ENCODE measurements at places on chromosomes 16 and 17. TPM values are rescaled to one million over a fixed set of nuclear protein-coding genes. Genes with fewer than 3 reads are reported as not detected.

Gene KRT40
- not detected for total RNA-seq

Gene MYH10
- 404 TPM for total RNA-seq

Gene TEX19
- not detected for total RNA-seq

- no peak for DNase-seq
These were observed 165.9 kb downstream of the CDH13 start for GRCh38 chr16:82792693-82793092.

- no peak for DNase-seq
These were observed 273.9 kb upstream of the MAF start for GRCh38 chr16:79874391-79874790.

GRCh38 chr16:73052576-73052975, 4.6 kb upstream of the ZFHX3 start:
- no peak for DNase-seq

DNA sequence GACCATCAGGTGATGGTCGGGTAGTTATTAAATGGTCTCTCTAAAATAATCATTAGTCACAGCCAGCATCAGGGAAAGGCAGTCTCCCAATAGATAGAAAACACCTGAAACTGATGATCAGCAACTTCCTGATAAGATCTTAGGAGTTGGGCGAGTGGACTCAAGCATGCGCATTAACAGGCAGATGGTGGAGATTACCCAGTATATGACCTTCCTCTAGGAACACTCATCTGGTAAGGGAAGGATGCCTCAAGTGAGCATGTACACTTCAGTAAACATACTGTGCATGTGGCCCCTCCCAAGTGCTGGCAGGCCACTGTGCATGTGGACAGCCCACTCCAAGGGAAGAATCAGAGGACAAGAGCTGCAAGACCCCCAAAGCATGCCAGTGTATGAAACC, 105.9 kb downstream of the ABCC12 start:
- DNase-seq: no peak

GRCh38 chr16:84670063-84670462, 21.8 kb downstream of the KLHL36 start:
- DNase-seq: no peak

GRCh38 chr17:55212880-55213279, 51.9 kb upstream of the HLF start:
- no peak for DNase-seq
